ENCODE measurements at places on chromosomes 16 and 17.

GRCh38 chr17:412211-413015 lies 59.8 kb upstream of the RPH3AL start:
- DNase-seq, result peak; percentile 4

DNA sequence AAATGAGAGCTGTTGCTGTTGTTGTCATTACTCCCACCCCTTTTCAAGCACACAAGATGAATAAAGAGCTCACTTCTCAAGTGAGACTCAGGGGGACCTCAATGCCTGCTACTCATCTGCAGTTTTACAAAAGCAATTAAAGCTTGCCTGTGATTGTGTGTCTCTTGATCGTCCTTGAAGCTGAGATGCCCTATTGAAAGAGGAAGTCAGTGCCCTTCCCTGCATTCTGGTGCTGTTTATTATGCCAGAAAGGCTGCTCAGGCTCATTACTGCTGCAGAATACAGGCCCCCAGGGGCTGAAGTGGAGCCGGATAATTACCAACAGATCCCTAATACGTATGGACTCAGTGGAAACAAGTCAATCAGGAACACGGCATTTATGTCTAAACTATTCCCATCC lies 147.2 kb downstream of the HS3ST2 start:
- DNase-seq, result no peak

- DNase-seq, result no peak
These were observed 107.6 kb upstream of the LHX1 start for GRCh38 chr17:36829676-36830075.

DNA sequence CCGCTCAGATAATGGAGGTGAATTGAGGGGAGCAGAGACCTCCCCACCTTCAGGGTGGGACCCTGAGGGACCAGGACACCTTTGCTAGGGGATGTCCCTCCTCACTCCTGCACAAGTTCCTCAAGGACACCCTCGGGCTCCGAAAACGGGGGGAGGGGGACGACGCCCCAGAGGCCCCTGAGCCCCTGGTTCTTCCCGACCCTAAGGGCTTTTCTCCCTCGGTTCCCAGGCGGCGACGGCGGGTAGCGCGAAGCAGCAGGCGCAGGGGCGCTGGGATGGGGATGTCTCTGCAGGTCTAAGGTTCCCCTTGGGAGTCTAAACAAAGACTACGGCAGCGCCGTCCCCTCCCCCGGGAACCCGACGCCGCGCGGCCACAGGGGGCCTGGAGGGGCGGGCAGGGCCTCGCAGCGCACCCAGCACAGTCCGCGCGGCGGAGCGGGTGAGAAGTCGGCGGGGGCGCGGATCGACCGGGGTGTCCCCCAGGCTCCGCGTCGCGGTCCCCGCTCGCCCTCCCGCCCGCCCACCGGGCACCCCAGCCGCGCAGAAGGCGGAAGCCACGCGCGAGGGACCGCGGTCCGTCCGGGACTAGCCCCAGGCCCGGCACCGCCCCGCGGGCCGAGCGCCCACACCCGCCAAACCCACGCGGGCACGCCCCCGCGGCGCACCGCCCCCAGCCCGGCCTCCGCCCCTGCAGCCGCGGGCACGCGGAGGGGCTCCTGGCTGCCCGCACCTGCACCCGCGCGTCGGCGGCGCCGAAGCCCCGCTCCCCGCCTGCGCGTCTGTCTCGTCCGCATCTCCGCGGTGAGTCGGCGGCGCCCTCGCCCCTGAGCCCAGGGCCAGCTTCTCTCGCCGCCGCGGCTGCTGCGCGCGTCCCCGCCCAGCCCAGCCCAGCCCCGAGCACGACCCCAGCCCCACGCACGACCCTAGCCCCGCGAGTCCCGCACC lies 36.7 kb upstream of the NDRG4 start:
- no peak for DNase-seq

DNA sequence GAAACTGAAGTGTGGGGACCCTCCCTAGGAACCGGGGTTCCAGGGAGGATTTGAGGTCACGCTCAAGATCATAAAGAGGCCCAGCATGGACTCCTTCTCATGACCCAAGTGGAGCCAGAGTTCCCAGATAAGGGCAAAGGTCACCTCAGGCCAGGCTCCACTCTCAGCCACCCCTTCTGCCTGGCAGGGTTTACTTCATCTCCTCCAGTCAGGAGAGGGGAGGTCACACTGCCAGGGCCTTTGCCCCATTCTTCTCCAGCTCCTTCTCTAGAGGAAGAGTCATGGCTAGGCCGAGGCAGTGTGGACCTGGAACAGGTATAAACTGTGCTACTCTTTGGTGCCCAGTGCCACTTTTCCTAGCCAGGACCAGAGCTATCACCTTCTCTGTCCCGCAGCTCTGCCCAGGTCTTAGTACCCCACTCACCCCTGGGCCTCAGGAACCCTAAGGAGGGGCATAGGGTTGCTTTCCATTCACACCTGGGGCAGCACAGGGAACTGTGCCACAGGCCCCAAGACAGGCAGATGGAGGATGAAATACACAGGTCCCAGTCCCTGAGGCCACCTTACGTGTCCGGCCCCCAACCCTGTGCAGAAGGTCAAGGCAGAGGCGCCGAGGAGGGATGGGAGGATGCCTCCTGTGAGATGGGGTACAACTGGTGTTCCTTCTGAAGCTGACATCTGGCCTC lies 879 bp upstream of the ACSF2 start:
- DNase-seq, result no peak

- DNase-seq, result no peak
These were observed 304.0 kb downstream of the TMEM114 start for GRCh38 chr16:8286348-8286747.
